ENCODE measurements at places on chromosomes 13 and 19.

DNA sequence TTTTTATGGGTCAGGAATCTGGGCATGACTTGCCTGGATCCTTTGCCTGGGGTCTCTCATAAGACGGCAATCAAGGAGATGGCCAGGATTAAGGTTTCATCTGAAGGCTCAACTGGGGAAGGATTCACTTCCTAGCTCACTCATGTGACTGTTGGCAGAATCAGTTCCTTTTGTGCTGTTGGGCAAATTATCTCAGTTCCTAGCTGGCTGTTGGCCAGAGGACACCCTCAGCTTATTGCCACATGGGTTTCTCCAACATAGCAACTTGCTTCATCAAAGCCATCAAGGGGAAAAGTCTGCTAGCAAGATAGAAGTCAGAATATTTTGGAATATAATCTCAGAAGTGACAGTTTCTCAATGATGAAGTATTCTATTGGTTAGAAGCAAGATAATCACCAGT lies 12.2 kb upstream of the EVI5L start:
- no peak for DNase-seq

GRCh38 chr19:3589439-3589838 lies 4.2 kb downstream of the GIPC3 start:
- no peak for DNase-seq

DNA sequence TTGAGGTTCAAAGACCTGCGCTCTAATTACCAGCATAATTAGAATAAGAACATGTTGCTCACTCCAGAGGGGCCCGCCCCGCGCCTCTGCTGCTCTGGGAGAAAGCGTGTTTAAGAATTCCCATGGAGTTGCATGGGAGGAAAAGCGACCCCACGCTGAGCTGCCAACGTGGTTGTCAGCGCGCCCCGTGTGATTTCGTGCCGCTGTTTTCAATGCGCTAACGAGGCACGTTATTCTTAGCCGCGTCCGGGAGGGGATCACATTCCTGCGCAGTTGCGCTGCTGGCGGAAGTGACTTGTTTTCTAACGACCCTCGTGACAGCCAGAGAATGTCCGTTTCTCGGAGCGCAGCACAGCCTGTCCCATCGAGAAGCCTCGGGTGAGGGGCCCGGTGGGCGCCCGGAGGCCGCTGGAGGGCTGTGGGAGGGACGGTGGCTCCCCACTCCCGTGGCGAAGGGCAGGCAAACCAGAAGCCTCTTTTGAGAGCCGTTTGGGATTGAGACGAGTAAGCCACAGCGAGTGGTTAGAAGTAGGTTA lies 173.8 kb upstream of the SOX1 start:
- no peak for DNase-seq

DNA sequence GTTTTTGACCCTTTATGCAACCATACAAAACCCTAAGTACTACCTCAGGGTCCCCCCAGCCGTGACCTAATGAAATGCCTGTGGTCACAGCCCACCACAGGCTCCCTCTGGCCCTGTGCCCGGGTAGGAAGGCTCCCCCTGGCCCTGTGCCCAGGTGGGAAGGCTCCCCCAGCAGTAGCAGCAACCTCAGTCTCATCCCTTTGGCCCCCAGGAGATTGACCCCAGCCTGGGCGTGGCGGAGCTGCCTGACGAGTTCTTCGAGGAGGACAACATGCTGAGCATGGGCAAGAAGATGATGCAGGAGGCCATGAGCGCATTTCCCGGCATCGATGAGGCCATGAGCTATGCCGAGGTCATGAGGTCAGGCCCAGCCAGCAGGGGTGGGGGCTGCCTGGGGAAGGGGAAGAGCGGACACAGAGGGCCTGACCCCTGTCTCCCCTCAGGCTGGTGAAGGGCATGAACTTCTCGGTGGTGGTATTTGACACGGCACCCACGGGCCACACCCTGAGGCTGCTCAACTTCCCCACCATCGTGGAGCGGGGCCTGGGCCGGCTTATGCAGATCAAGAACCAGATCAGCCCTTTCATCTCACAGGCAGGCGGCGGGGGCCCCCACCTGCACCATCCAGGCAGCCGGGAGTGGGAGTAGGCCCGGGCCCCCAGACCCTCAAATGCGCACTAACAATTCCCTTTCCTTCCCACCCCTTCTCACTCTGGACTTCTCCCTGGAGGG lies 6.3 kb upstream of the BEST2 start:
- no peak for DNase-seq

DNA sequence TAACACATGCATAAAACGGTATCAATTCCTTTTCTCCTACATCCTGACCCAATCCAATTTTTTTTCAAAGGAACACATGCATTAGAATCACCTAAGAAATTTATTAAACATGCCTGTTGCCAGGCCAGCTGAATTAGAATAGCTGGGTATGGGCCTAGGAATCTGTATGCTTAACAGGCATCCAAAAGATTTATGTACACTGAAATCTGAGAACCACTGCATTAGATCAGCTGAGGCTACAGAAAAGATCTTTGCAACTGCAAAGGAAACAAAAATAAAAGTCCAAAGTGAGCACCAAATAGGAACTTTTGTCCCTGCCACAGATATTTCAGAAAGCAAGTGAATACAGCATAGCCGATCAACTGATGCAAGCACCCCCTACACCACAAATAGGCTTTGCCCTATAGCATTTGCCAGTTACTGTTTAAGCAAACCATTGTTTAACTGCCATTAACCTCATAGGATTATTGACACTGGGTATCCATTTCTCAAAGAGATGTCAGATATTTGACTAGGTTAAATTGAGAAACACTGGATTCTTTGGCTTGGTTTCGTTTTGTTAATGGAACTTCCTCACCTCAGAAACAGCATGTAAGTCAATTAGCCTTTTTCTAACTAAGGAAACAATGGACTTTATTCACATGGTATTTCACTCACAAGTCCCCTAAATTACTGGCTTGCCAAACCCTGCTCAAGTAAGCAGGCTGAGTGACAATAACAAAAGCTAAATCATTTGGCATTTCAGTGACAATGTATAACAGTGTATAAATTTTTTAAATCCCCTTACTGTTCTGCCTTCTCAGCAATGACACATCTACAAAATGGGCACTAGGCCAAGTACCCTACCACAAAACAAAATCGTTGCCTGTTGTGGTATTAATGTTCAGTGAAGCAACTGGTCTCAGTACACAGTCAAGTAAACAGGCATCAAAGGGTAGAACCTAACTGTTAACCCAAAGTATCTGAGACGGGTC lies 67.8 kb downstream of the SUCLA2 start:
- DNase-seq: no peak

All from NCI-H187 (cell line).